ENCODE measurements at places on chromosomes 6 and 20. TPM values are rescaled to one million over a fixed set of nuclear protein-coding genes. Genes with fewer than 3 reads are reported as not detected.

- no peak for DNase-seq
- H3K27ac ChIP-seq: no peak overlapping the region
- no peak overlapping the region for H3K4me3 ChIP-seq
Measured at GRCh38 chr6:159724778-159725177, 2.5 kb upstream of the WTAP start.

The SUPT3H gene
- polyA plus RNA-seq: 3.4 TPM

DNA sequence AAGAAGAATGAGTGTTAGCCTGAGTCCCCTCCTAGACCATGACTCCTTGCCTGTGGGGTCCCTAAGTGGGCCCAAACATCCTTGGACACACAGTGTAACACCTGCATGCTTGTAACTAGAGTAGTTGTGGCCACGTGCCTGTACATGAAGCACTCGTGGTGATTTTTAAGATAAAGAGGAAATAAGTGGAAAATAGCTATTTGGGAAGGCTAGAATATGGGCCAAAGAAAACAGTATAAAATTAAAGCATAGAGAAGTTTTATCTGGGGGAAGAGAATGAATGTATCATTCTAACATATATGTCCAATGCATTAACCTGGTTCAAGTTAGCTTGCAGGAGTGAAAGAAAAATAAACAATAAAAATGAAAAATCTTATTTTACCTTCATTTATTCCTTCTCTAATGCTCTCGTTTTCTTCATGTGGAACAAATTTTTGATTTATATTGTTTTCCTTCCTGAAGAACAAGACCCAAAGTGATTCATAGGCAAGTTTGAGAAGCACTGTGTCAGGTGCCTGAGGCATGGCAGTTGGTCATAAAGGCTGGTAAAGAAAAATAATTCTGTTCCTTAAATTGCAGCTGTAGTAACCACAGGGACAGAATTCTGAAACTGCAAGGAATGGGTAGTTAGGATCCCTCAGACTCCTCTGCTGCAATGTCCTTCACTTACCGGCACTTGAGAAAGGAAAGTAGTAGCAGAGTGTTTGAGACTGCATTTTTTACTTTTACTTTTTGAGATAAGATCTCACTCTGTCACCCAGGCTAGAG lies 8.5 kb upstream of the CST3 start:
- DNase-seq: no peak
- H3K27ac ChIP-seq: no peak overlapping the region
- H3K36me3 ChIP-seq: no peaks in the 10 kb centered on the region

The COL9A1 gene
- not detected for polyA plus RNA-seq

DNA sequence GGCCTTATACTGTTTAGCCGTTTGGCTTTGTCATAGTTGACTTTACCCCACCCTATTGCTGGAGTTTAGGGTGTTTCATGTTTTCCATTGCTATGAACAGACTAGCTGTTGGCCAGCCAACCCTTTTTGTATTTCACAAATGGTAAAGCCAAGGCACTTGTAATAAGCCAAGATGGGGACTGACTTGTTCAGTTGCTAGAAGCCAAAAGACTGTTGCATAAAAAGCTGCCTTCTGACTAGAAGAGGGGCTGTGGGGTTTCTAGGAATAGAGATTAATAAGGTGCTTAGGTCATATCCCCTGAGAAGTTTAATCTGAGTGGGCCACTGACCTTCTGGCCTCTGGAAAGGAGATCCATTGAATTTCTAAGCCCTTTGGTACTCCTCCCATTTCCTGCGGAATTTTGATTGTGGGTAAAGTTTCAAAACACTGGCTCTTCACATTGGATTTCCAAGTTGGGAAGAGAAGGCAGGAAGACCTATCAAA lies 211.1 kb downstream of the PLCB4 start:
- no peak for DNase-seq
- H3K27ac ChIP-seq: no peak overlapping the region
- H3K4me3 ChIP-seq: no peak overlapping the region
- peaks cover 5% of the 10 kb centered on the region for H3K27me3 ChIP-seq
- no peaks in the 10 kb centered on the region for H3K36me3 ChIP-seq

The GUCA1A gene
- not detected for polyA plus RNA-seq

The TBPL1 gene
- 62.5 TPM for polyA plus RNA-seq

DNA sequence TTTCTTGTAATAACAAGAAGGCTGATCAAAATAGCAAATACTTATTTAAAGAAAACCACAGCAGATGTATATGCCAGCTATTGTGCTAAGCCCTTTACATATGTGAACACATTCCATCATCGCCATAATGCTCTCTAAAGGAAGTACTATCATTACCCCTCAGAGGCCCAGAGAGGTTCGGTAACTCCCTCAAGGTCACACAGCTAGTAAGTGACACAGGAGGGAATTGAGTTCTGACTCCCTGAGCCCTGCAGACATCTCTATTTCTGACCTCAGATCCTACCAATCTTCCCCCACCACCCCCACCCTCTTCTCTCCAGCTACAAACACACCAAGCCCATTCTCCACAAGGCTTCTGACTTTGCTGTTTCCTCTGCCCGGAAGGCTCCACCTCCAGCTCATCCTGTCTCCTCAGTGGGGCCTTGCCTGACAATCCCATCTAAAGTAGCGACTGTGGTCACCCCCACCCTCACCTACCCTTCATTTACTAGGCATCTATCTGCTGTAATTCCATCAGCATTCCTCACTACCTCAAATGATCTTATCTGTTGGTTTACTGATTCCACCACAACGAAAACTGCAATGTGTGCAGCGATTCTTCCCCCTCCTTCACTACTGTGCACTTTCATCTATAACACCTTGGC lies 234.5 kb downstream of the LRFN2 start:
- no peaks in the 10 kb centered on the region for H3K36me3 ChIP-seq
- no peak overlapping the region for H3K27ac ChIP-seq
- DNase-seq: no peak
- H3K4me1 ChIP-seq: peaks cover 6% of the 10 kb centered on the region

DNA sequence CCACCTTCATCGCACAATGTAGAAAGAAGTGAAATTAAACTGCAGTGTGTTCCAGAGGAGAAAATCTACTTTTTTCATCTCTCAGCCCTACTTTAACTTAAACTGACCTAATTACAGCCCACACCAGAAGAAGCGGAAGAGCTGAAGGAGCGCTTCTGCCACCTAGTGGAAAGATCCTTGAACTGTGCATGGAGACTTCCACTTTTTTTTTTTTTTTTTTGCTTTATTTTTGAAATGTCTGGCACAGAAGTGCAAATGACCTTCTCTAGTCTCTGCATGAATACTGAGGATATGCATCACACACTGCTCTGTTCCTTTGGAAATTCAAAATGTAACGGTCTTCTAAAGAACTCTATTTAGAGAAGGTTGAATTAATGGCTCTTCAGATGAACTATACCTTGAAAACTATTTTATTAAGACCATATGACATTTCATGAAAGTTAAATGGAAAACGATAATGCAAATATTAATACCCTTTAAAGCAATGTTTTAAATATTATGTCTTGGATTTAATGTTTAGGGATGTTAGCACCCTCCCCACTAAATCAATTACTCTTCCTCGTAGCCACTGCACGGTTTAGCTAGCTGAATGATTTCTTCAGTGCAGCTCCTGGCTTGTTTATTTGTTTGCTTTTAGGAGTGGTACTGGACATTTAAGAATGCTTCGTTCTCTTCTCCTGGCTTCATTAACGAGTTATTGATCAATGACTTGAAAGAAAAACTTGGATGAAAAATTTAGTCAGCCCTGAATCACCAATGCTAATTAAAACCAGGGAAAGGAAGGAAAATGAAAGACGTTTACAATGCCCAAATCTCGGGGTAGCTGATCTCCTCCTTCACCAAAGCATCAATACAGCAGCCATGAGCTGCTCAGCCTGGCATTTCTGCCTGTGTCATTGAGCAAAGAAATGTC lies 569.6 kb upstream of the GJE1 start:
- peak; percentile 69 for DNase-seq
- H3K27me3 ChIP-seq: no peaks in the 10 kb centered on the region
- peaks cover 14% of the 10 kb centered on the region for H3K4me1 ChIP-seq
- no peaks in the 10 kb centered on the region for H3K36me3 ChIP-seq

GRCh38 chr6:110307368-110307767 lies 50.8 kb downstream of the METTL24 start:
- no peak overlapping the region for H3K27ac ChIP-seq
- DNase-seq: no peak
- H3K27me3 ChIP-seq: no peaks in the 10 kb centered on the region
- H3K4me1 ChIP-seq: peaks cover 20% of the 10 kb centered on the region
- no peak overlapping the region for H3K4me3 ChIP-seq

The TP53TG5 gene
- 0.09 TPM for polyA plus RNA-seq

DNA sequence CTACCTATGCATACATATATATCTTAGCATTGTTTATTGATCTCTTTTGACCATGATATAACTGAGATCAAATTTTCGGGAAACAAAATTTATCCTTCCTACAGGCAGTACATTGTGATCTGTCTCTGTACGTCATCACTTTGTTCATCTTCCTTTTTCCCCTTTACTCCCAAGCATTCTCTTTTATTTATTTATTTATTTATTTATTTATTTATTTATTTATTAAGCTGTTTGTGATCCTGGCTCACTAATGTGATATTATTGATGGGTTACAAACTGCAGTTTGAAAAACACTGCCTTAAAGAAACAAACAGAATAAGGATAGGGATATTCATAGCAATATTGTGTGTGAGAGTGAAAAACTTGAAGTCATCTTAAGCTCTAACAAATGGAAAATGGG lies 51.2 kb downstream of the MACROD2 start:
- H3K27me3 ChIP-seq: no peaks in the 10 kb centered on the region
- no peak overlapping the region for H3K4me3 ChIP-seq
- no peaks in the 10 kb centered on the region for H3K36me3 ChIP-seq
- DNase-seq: no peak

DNA sequence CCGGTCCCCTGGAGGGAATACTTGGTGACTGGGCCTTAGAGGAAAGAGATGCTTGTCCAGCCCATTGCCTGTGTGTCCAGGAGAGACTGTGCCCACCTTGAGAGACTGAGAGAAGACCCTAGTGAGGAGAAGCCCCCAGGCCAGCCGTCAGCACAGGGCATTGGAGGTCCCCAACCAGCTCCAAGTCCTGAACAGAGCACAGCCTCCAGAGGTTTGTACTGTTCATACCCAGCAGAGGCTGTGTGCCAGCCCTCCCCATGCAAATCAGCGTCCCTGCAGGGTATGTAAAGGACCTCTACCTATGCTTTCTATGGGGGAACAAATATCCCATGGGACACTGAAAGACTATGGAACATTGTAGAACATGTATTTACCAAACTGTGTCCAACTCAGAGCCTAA lies 8.4 kb downstream of the HLA-E start:
- peaks cover 52% of the 10 kb centered on the region for H3K4me1 ChIP-seq
- peaks cover 14% of the 10 kb centered on the region for H3K36me3 ChIP-seq
- no peak overlapping the region for H3K27ac ChIP-seq
- H3K4me3 ChIP-seq: no peak overlapping the region

- no peak overlapping the region for H3K27ac ChIP-seq
- no peaks in the 10 kb centered on the region for H3K4me1 ChIP-seq
- no peaks in the 10 kb centered on the region for H3K36me3 ChIP-seq
- no peak for DNase-seq
- peaks cover 2% of the 10 kb centered on the region for H3K27me3 ChIP-seq
- H3K4me3 ChIP-seq: no peak overlapping the region
Measured at GRCh38 chr20:59482351-59483187, 121.8 kb upstream of the PHACTR3 start.

The SLC44A4 gene
- polyA plus RNA-seq: not detected

- DNase-seq: no peak
- H3K27ac ChIP-seq: no peak overlapping the region
- no peaks in the 10 kb centered on the region for H3K4me1 ChIP-seq
- no peaks in the 10 kb centered on the region for H3K36me3 ChIP-seq
- H3K4me3 ChIP-seq: no peak overlapping the region
Measured at GRCh38 chr20:1900321-1900801, 5.2 kb downstream of the SIRPA start.

GRCh38 chr20:3673221-3674070 lies 8.4 kb downstream of the ADAM33 start:
- DNase-seq: no peak
- H3K36me3 ChIP-seq: no peaks in the 10 kb centered on the region
- peaks cover 5% of the 10 kb centered on the region for H3K4me1 ChIP-seq
- no peak overlapping the region for H3K4me3 ChIP-seq

DNA sequence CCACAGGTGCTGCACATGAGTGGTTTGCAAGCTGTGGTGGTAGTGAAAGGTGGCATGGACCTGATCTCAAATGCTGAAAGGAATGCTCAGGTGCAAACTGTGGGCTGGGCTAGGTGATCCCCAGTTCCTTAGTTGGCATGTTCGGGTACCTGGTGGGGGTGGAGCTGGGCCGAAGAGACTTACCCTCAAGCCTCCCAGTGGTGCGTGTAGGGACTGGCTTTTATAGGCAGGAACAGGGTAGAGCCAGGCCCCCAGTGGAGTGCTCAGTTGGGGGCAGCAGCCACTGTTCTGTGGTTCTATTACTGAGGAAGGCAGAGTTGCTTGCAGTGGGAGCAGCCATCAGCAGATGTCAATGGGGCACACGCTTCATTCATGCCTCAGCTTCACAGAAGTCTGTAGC lies 399.8 kb downstream of the HTR1B start:
- no peak for DNase-seq
- no peak overlapping the region for H3K4me3 ChIP-seq
- H3K27ac ChIP-seq: no peak overlapping the region

DNA sequence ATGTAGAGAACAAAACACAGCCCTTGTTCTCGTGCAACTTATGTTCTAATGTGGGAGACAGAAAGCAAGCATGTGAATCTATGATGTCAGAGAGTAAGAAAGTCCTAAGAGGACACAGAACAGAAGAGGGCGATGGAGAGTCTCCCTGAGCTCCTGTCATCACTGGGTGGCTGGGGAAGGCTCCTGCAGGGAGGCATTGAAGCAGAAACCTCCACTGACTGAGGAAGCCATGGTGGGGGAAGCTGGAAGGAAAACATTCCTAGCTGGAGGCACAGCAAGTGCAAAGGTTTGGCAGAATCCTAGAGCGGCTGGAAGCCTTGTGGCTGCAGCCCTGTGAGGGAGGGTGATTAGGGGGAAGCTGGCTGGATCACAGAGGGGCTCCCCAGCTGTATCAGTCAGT lies 248.0 kb downstream of the CDH26 start:
- H3K4me3 ChIP-seq: no peak overlapping the region
- H3K27me3 ChIP-seq: peaks cover 7% of the 10 kb centered on the region
- no peak for DNase-seq
- H3K4me1 ChIP-seq: peaks cover 43% of the 10 kb centered on the region
- H3K36me3 ChIP-seq: peaks cover 12% of the 10 kb centered on the region

The KIAA0408 gene
- not detected for polyA plus RNA-seq

GRCh38 chr6:41970436-41970846 lies 28.8 kb upstream of the CCND3 start:
- H3K36me3 ChIP-seq: peaks cover 2% of the 10 kb centered on the region
- H3K27ac ChIP-seq: peak overlapping the region; percentile 50
- peak overlapping the region; percentile 78 for H3K4me3 ChIP-seq
- DNase-seq: peak; percentile 16
- H3K27me3 ChIP-seq: no peaks in the 10 kb centered on the region
- peaks cover 95% of the 10 kb centered on the region for H3K4me1 ChIP-seq

The PSORS1C1 gene
- not detected for polyA plus RNA-seq

DNA sequence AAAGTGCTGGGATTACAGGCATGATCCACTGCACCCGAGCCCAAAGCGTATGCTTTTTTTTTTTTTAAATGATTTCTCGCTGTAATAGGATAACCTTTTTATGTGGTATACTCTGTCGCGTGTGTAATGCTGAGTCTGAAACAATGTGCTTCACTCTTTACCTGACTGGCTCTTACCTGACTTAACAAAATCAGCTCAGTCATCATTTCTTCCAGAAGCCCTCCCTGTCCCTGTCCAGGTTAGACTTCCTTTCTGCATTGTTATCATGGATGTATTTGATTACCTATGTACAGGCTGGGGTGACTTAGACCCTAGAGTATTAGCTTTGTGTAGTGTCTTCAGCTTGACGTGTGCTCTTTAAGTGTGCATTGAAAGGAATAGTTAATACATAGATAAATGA lies 67.1 kb downstream of the NCOA7 start:
- H3K36me3 ChIP-seq: peaks cover 1% of the 10 kb centered on the region
- H3K27ac ChIP-seq: no peak overlapping the region
- H3K4me1 ChIP-seq: peaks cover 8% of the 10 kb centered on the region
- no peaks in the 10 kb centered on the region for H3K27me3 ChIP-seq

Measured in immature natural killer cell (primary cell).